ENCODE measurements at places on chromosomes 5 and 9. TPM values are rescaled to one million over a fixed set of nuclear protein-coding genes. Genes with fewer than 3 reads are reported as not detected.

- no peak for DNase-seq
These were observed 199.9 kb upstream of the GLRA1 start for GRCh38 chr5:152124409-152125041.

DNA sequence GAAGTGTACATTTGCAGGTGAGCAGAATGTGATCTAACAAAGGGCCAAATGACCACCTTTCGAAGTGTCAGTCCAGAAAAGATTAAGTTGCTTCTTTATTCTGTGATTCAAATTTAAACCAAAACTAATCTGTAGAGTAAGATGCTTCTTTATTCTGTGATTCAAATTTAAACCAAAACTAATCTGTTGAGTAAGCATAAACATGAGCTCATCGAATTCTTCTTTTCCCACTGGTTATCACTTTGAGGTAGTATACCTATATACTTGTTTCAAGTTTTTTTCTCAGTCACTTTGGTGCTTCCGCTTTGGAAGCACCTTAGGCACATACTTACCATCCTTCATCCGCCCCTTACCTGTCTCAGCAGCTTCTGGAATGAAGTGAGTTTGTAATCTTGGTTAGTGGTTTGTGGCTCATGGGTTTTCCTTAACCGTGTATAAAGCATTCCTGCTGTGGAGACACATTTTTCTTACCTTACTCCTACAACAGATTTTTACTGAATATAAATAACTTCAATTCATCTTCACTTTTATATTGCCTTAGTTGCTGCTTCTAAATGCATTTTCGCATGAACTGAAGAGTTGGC, 40.7 kb upstream of the CTXN3 start:
- no peak for DNase-seq

- no peak for DNase-seq
These were observed 36.3 kb upstream of the UBTD2 start for GRCh38 chr5:172319708-172320441.

GRCh38 chr5:139246394-139246793, 47.1 kb upstream of the MATR3 start:
- DNase-seq: no peak

DNA sequence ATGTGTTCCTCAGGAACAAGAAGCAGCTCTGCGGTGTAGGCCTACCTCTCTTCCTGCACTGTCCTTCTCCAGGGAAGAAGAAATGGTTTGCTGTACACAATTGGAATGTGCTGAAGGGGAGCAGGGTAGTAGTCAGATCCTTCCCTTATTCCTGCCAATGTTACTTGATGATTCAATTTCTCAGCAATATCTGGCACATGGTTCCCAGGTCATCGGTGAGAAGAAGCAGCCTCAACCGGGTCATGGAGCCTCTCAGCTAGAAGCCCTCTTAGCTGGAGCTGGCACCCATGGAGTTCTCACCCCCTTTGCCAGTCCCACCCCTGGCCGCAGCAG, 36.9 kb downstream of the ACTBL2 start:
- no peak for DNase-seq

DNA sequence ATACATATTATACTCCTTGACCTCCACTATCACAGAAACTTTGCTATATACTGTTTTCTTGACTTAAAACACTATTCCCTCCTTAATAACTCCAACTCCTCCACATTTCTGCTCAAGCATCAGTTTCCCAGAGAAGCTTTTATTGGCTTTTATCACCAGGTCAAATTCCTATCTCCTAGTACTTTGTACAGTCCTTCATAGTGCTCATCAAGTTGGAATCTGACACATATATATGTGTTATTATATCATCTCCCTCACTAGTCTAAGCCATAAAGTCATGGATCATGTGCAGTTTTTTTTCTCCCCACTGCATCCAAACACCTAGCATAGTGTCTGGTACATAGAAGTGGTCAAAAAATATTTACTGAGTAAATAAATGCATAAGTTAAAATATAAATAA, 59.1 kb downstream of the BHMT start:
- no peak for DNase-seq

DNA sequence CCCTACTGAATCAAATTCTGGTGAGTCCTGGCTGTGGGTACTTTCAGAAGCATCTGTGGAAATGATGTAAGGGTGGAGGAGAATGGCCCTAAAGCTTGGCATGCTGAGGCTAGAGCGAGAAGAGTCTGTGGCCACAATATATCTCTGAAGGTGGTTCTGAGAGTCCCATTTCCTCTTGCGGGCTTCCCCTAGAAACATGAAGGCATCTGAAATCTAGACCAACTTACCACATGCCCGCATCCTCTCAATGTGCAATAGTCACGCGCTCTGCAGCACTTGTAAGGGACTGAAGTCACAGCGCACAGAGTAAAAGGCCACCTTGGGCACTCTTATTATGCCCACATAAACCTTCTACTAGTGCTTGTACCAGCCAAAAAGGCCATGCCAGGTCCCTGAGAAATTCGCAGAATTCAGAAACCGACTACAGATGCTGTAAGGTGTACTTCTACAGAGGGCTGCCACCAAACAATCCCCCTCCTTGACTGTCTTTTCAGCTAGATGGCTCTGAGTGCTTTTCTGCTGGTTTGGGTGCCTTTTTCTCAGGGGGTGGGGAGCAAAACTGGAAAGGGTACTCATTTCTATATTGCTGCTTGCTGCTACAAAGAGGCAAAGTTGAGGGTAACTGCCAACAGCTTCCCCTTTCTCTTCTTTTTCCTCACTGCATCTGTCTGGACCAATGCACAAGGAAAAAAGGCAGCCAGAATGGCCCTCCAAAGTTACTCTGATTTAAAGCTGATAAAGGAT, 107.3 kb downstream of the ZDHHC21 start:
- peak; percentile 81 for DNase-seq

Gene NEURL1B
- 0.26 TPM for total RNA-seq

Gene PRSS3
- 0.98 TPM for total RNA-seq

DNA sequence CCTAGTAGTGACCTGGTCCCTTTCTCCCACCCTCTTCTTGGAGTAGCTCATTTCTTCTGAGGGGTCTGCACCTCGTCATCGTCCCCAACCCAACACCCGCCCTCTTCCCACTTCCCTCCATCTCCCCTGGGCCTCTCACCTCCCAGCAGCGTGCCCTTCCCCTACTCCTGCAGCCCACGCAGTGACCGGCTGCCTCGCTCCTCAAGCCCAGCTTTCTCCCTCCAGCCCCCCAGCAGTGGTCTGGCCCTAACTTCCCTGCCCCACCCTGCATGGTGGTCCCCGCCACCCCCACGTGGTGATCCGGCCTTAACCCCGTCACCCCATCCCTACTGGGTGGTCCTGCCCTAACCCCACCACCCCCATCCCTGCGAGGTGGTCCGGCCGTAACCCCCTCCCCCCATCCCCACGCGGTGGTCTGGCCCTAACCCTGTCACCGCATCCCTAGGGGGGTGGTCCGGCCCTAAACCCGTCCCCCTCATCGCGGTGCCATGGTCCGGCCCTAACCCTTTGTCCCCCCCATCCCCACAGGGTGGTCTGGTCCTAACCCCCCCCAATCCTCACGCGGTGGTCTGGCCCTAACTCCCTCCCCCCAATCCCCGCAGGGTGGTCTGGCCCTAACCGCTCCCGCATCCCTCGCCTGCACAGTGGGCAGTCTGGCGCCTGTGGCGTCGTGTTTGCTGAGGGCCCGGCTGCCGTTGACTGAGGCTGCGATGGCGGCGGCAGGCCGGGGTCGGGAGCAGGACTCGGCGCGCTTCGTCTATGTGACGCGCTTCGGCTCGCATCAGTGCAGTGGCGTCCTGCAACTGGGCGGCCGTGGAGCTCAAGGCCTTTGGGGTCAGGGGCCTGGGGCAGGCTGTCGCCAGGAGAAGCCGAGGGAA, at the start of gene C5orf47:
Gene C5orf47, plus strand, starts transcription at position 617 of the 878 bp plus-strand sequence. Its CDS starts 94 bp downstream, at position 711.
- no peak for DNase-seq

DNA sequence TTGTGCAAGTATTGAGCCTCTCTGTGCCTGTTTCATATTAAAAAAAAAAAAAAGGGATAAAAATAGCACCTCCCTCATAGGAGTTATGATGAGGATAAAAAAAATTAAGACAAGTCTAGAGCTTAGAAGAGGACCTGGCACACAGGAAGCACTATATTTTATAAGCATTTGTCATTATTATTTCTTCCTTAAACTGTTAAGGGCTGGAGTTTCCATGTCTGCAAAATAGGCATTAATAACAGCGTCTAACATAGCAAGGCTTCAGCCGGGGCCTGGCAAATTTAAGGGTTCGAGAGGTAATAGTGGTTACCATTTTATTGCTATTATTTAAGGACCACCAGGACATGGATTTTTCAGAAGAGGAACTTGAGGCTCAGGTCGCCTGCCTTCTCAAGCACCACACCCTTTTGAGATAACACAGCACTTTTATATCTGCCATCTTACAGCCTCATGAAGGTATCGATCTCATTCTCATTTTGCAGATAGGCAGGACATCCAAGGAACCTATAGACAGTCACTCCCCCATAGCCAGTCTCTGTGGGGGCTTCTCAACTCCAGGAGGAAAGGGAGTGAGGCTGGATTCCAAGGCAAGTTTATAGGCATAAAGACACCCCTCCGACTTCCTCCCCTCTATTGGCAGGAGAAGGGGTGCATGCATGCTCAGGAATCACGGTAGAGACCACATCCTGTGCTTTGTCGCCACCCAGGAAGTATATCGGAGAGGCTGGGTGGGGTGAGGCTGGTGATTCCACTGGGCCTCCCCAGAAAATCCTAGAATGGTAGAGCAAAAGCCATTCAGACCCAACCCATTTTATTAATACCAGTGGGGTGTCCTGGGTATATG, 2.4 kb downstream of the ANXA6 start:
- DNase-seq: peak; percentile 35

DNA sequence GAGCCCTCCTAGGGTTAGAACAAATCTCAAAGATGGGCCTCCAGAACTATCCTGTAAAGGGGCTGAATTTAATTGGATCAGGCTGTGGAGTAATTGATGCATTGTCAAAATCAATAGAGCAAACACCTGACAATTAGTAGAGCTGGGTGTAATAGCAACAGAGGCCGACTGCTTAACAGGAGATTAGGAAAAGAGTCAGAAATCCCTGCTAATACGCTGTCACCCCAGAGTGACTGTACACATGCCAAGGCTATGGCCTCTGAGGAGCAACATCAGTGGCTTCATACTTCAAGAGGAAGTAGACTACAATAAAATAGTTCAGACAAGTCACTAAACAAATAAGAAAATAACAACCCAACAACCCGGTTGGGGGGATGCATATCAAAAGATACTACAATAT, 18.7 kb upstream of the GRPEL2 start:
- DNase-seq: no peak

DNA sequence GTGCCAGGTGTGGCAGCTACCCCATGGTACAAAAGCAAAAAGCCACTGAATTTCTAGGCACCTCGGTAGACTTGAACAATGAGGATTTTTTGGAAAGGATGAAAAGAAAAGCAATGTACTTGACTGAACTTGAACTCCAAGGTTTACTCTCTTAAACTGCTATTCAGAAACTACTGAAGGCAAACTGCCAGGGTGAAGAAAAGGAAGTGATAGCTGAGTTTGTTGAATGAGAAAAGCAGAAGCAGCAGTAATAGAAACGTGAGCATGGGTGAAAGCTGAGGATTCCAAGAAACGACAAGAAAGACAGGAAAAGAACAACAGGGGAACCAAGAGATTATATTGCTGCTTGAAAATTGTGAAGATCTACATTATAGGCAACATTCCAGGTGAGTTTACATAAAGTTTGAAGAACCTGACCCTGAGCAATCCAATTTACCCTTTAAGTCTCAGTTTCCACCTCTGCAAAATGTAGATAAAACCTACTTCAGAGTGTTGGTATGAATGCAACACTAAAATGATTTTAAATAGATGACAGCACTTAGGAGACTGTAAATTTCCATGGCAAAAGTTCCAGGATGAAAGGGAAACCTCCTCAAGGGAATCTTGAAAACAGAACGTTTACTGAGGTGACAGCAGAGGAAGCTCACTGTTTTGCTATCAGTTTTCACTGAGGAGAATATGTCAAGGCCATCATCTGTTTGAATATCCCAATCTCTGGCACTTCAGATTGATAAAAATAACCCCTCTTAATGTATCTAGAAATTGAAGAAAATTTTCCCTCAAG, 245.8 kb downstream of the SPATA31D1 start:
- DNase-seq: no peak

DNA sequence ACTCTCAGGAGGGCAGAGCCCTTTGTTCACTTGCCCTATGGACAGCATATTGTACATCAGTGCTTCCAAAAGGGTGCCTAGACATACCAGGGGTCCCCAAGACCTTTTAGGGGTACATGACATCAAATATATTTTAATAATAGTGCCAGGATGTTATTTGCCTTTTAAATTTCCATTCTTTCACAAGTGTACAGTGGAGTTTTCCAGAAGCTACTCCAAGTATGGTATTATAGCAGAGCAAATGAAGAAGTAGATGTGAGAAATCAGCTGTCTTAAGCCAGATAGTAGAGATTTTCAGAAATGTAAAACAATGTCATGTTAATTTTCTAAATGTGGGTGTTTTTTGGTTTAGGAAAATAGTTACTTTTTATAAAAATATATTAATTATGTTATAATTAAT, 15.6 kb downstream of the PTTG1 start:
- no peak for DNase-seq

- no peak for DNase-seq
These were observed 2019.9 kb downstream of the MAT2B start for GRCh38 chr5:165525271-165525670.

- DNase-seq: no peak
These were observed 5.6 kb upstream of the GZMA start for GRCh38 chr5:55096861-55097260.

- no peak for DNase-seq
These were observed 19.8 kb downstream of the LECT2 start for GRCh38 chr5:135934939-135935338.

DNA sequence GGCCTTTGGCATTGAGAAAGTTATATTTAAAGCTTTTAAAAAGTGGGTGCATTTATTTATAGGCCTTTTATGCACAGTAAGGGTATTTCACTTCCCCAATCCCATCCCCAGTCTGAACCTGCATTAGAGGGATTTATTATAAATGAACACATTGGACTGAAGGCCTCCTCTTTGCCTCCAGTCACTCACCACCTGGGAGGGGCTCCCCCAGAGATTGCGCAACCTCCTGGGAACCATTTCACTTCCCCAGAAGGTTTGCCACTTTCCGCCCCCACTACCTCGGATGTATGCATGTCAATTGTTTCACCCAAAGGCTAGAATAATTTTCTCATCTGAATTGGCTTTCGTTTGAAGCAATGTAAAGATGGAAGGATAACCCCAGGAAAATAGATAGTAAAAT, 29.8 kb upstream of the VCAN start:
- peak; percentile 11 for DNase-seq

Gene COL23A1
- 0.08 TPM for total RNA-seq

GRCh38 chr9:86741311-86742208, 205.7 kb downstream of the GAS1 start:
- no peak for DNase-seq

All from GM12878 (cell line).